ENCODE measurements at places on chromosomes 13 and 19.
A peak's percentile ranks its signal among the peaks of the same experiment; 100 is the strongest.

- DNase-seq = no peak
Observed at GRCh38 chr13:76687467-76687866, 198.7 kb downstream of the KCTD12 start.

DNA sequence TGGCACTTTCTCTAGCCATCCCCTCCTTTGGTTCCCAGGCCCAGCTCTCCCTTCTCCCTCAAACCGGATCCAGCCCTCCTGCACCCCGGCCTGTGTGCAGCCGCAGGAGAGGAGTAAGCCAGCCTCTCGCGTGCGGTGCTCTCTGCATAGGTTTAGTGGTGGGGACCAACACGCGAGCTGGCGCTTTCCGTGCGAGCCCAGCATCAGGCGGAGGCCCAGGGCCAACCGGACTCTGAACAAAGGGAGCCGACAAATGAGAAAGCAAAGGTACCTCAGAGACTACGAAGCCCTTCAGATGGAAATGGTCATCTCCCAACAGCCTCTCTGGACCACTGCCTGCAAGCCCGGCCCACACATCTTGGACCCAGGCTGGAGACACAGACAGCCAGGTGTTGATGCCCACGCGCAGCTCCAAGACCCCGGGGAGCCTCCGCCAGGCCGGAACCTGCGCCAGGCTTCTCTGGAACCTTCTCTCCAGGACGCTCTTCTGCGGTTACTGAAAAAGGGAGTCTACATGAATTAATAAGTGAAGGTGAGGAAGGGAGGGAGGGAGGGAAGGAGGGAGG, 16.5 kb upstream of the LATS2 start:
- no peak for DNase-seq

DNA sequence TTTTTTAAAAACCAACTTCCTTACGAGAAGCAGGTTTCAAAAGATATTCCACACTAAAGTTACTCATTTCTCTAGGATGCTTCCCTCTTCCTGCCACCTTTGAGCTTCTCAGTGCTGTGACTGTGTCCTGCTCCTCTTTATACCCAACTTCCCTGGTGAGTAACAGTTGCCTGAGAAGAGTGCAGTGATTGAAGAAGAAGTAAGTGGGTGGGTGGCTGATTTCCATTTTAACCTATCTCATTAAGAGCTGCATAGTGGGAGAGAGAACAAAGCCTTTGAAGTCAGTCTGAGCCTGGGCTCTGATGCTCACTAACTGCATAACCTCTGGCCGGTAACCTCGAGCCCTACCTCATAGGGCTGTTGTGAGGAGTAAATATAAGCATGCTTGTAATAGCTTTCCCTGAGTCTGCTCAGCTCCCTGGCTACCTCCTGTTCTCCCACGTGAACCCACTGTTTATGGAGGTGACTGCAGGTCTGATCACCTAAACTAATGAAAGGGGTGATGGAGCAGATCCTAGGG, 977.3 kb downstream of the UQCRFS1 start:
- no peak for DNase-seq

DNA sequence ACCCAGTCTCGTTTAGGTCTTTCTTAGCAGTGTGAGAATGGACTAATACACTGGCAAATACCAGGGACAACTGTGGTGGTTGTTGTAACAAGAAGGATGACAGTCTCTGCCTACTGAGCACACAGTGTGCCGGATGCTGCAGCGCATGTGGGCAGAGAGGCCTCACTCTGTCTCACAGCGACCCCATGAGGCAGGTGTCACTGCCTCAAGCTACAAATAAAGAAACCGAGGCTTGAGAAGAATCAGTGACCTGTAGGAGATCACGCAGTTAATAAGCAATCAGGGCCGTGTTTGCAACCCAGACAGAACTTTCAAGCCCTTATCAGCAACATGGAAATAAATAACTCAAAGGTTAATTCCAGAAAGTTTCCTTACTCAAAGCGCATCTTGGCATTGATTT, 40.5 kb upstream of the GAS6 start:
- DNase-seq = no peak

DNA sequence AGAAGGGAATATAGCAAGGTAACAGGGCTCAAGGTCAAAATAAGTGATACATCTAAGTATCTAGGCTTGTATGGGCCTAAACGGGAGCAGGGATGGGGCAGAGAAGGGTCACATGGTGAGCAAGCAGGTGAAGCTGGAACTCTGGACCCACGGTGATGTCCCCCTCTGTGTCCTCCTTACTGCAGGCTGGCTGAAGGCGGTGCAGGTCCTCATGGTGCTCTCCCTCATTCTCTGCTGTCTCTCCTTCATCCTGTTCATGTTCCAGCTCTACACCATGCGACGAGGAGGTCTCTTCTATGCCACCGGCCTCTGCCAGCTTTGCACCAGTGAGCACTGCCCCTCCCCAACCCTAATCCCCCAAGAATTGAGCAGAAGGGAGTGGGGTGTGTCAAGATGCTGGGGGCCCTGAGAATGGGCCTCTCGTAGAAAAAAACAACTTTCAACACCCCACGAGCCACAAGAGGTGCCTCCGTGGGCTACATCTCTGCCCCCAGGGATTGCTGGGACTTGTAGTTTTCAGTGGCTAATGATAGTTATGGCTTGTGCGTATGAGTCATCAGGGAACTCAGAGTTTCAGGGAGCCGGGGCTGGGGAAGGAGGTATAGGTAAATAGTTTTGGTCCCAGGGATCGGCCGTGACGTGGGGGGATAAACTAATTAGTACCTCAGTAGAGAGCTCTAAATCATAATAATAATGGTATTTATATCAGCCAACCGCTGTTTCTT, 4.0 kb downstream of the EMP3 start:
- no peak for DNase-seq

GRCh38 chr19:7888145-7888825, at the start of gene LRRC8E:
TSS of gene LRRC8E (plus strand) at chr19:7888510. CDS start at chr19:7895604, 7,094 bp downstream.
- no peak for DNase-seq

DNA sequence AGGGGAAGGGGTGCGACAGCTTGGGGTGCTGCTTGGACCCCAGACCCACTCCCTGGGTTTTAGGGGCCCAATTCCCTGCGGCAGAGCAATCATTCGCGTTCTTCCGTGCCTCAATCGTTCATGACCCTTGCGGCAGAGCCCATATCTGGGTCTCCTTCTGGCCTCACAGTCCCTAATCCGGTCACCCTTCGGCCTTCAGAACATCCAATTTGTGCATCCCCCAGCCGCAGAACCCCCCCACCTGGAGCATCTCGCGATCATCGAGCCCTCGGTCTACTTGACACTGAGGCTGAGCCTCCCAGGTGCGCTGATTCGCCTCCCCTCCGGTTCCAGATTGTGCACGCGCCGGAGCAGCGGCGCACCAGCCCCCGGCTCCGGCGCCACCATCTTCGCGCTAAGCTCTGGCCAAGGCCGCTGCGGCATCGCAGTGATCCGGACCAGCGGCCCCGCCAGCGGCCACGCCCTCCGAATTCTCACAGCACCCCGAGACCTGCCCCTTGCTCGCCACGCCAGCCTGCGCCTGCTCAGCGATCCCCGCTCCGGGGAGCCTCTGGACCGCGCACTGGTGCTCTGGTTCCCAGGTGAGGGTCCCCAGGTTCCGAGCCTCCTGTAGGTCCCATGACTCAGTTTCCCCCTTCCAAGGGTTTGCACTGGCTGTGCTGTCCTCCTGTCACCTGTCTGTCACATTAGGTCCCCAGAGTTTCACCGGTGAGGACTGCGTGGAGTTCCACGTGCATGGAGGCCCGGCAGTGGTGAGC, 501 bp downstream of the GTPBP3 start:
- peak; percentile 44 for DNase-seq

GRCh38 chr13:85461621-85462020, 337.6 kb downstream of the SLITRK6 start:
- DNase-seq = no peak

- no peak for DNase-seq
Observed at GRCh38 chr13:79663435-79663834, 182.5 kb downstream of the NDFIP2 start.

Measured in activated naive CD4-positive, alpha-beta T cell (primary cell).